ENCODE measurements at places on chromosomes 2 and 18.

DNA sequence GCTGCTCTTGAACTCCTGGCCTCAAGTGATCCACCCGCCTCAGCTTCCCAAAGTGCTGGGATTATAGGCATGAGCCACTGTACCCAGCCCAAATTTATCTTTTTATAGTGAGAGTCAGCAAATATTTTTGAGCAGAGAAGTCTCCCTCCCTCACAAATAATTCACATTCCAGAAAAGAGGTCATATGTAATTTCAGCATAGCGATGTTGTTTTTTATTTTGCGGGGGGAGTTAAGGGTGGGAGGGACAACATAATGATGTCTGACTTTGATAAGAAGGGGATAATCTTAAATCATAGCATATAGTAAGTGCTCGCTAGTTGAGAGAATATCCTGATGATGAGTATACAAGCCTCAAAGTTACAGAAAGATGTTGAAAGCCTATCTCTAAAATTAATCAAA is 1090.2 kb upstream of the ACVR2A start:
- DNase-seq, result no peak
- no peaks in the 10 kb centered on the region for H3K27me3 ChIP-seq
- H3K4me3 ChIP-seq, result no peak overlapping the region
- H3K27ac ChIP-seq, result no peak overlapping the region

- no peaks in the 10 kb centered on the region for H3K36me3 ChIP-seq
- no peaks in the 10 kb centered on the region for H3K4me1 ChIP-seq
- H3K27me3 ChIP-seq, result no peaks in the 10 kb centered on the region
- no peak overlapping the region for H3K4me3 ChIP-seq
- no peak overlapping the region for H3K27ac ChIP-seq
These were observed 186.2 kb downstream of the LRRTM4 start for GRCh38 chr2:77336013-77336412.

- H3K4me1 ChIP-seq, result no peaks in the 10 kb centered on the region
- H3K4me3 ChIP-seq, result no peak overlapping the region
- no peaks in the 10 kb centered on the region for H3K27me3 ChIP-seq
- no peak for DNase-seq
- H3K36me3 ChIP-seq, result no peaks in the 10 kb centered on the region
These were observed 97.3 kb upstream of the SNTG2 start for GRCh38 chr2:853203-853870.

- no peaks in the 10 kb centered on the region for H3K36me3 ChIP-seq
- H3K27me3 ChIP-seq, result no peaks in the 10 kb centered on the region
- no peak for DNase-seq
- no peaks in the 10 kb centered on the region for H3K4me1 ChIP-seq
These were observed 186.9 kb downstream of the LRP1B start for GRCh38 chr2:141943918-141944317.

- no peak overlapping the region for H3K27ac ChIP-seq
- no peak overlapping the region for H3K4me3 ChIP-seq
- H3K4me1 ChIP-seq, result no peaks in the 10 kb centered on the region
- H3K36me3 ChIP-seq, result no peaks in the 10 kb centered on the region
- peak; percentile 67 for DNase-seq
These were observed 6.7 kb downstream of the TNFRSF11A start for GRCh38 chr18:62331581-62332356.

DNA sequence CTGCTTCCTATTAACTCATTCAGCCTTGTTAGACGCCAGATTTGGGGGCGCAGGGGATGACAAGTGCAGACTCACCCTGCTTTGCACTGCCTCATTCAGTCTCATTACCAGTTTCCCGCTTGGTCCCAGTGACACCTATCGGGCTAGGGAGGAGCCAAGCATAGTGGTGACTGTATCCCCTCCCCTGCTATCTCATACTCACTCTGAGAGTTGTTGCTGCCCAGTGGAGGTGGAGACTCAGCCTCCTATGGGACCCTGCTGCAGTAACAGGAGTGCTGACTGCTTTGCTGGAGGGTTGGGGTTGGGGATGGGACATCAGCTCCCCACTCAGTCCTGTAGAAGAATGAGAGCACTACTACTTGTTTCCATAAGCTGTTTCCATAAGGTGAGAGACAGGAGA is 21.3 kb upstream of the PIK3C3 start:
- H3K4me3 ChIP-seq, result no peak overlapping the region
- no peaks in the 10 kb centered on the region for H3K4me1 ChIP-seq
- H3K36me3 ChIP-seq, result no peaks in the 10 kb centered on the region
- H3K27ac ChIP-seq, result no peak overlapping the region

DNA sequence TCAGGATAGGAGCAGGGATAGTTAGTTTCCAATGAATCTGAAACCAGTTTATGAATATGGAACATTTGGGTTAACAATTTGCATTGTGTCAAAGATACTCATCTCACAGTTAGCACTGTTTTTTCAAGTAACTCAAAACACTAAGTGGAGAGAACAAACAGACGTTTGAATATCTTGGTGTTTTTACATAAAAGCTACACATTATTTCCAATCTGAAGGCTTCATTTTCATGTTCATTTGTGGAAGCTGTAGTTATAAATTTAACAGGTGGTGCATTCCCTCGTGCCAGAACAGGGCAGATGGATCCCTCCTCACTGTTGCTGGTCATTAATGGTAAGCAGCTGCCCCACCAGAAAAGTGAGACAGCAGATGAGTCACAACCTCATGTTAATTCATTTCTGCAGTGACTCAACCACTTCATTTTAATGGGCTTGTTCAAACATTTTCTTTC is 286.9 kb downstream of the TMX3 start:
- H3K4me3 ChIP-seq, result no peak overlapping the region
- no peaks in the 10 kb centered on the region for H3K27me3 ChIP-seq
- H3K4me1 ChIP-seq, result no peaks in the 10 kb centered on the region
- no peak overlapping the region for H3K27ac ChIP-seq

- no peak for DNase-seq
- no peak overlapping the region for H3K27ac ChIP-seq
- peaks cover 4% of the 10 kb centered on the region for H3K4me1 ChIP-seq
- no peaks in the 10 kb centered on the region for H3K27me3 ChIP-seq
These were observed 244.1 kb downstream of the NCKAP5 start for GRCh38 chr2:133324150-133324561.

DNA sequence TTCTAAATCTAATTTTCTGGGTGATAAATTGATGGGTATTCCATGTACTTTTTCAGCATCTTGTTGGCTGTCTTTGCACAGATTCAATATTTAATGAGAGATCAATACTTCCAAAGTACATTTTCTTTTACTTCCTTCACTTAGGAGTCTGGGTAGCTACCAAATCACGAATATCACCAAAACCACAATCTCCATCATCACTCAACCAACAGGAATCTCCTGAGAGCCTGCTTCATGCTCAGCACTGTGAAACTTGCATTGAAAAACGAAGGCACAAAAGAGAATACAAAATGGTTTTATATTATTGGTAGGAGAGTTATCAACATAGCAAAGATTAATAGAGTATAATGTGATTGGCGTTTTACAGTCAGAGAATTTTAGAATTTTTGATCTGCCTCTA is 261.5 kb upstream of the DSEL start:
- no peaks in the 10 kb centered on the region for H3K4me1 ChIP-seq
- no peak overlapping the region for H3K27ac ChIP-seq
- H3K4me3 ChIP-seq, result no peak overlapping the region
- DNase-seq, result no peak

DNA sequence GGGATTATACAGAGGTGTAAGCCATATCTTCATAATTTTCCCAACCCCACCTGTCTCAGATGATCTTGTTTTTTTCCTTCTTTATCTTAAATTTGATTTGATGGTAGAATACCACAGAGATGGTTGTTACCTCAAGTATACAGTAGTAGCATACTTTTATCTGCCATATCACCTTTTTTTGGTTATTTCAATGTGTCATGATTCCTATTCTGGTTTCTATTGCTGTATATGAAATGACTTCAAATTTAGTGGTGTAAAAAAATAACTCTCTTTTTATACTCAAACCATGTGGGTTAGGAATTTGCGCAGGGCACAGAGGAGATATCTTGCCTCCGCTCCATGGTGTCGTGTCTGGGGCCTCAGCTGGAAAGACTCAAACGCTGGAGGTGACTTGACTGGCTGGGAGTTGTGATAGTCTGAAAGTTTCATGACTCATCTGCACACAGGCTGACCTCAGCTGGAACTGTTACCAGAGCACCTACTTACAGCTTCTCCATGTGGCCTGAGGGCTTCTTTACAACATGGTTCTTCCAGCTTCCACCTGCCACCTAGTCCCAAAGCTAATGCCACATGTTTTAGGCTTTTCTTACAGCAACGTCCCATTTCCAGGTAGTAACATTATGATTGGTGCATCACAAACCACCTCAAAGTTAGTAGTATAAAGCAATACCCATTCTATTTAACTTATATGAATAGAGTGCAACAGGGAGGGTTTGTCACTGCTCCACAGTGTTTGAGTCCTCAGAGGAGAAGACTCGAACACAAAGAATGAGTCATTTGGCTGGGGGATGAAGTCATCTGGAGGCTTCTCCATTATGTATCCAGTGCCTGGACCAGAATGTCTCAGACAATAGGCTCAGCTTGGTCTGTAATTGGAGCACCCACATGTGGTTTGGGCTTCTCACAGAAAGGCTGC is 82.3 kb upstream of the XPO1 start:
- H3K27me3 ChIP-seq, result no peaks in the 10 kb centered on the region
- H3K36me3 ChIP-seq, result no peaks in the 10 kb centered on the region
- H3K27ac ChIP-seq, result no peak overlapping the region
- no peak for DNase-seq
- no peaks in the 10 kb centered on the region for H3K4me1 ChIP-seq
- no peak overlapping the region for H3K4me3 ChIP-seq

DNA sequence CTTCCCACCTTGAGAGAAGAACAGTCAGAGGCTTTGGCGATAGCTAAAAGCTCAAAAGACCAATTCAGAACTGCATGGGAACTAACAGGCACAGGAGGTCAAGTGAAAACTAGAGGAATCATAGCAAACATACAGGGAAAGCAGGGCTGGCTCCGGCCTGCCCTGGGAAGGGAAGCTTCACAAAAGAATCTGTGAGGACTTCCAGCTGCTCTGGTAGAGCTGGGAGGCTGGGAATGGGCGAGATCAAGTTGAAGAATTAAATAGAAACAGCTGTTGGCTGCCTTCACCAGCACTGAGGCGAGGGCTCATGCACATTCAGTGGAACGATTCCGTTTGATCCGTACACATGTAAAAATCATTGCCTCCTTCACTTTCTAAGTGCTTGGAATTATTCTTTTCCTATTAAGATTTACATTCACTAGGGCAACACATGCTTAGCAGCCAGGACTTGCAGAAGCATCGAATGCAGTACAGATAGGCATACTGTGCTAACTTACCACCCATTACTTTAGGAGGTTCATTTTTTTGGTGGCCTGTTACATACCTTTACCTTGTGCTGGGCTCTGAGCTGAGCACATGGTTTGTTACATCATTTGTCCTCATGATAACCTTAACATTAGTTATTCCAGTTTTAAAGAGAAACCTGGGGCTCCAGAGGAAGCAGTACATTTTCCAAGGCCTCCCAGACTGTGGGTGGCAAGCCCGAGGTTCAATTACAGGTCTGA is 125.4 kb upstream of the RNF152 start:
- no peaks in the 10 kb centered on the region for H3K4me1 ChIP-seq
- DNase-seq, result no peak
- H3K27me3 ChIP-seq, result no peaks in the 10 kb centered on the region
- H3K27ac ChIP-seq, result peak overlapping the region; percentile 45
- no peaks in the 10 kb centered on the region for H3K36me3 ChIP-seq

GRCh38 chr2:197613509-197613987 is 61.8 kb downstream of the RFTN2 start:
- DNase-seq, result no peak
- H3K4me1 ChIP-seq, result no peaks in the 10 kb centered on the region
- no peaks in the 10 kb centered on the region for H3K27me3 ChIP-seq

DNA sequence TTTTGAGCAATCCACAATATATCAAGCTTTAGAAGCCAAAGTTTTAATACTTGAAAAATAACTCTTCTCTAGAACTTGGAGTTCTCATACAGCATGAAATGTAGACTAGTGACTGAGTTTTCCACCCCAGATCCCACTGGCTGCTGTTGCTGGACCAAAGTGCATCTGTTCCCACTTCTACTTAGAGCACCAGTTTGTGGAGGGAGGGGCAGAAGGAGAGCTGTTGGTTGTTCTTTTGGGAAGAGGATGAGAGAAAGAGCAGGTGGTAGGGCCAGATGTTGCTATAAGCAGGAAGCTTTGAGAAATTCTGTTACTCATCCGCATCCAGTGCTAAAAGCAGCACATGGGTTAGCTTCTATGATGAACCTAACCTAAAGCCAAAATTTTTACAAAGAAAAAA is 59.0 kb downstream of the MBD2 start:
- peaks cover 1% of the 10 kb centered on the region for H3K4me1 ChIP-seq
- H3K27me3 ChIP-seq, result no peaks in the 10 kb centered on the region
- no peak overlapping the region for H3K4me3 ChIP-seq
- H3K36me3 ChIP-seq, result peaks cover 5% of the 10 kb centered on the region

DNA sequence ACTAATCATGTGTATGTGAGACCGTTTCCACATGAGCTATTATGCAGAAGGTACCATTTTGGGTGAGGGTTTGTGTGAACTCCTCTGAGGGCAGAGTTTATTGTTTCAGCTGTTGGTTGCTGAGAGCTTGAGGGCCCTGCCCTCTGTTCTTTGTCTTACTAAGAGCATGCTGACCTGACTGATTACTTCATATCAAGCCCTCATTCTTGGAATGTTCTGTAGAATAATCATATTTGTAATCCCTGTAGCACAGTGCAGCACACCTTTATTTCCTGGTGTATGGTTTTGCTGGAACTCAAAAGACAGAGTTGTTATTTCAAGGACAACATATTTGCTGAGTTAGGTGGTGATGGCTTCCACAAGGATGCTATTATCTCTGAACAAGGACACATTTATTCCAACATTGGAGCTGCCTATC is 118.5 kb downstream of the GALNT3 start:
- no peaks in the 10 kb centered on the region for H3K4me1 ChIP-seq
- no peak overlapping the region for H3K4me3 ChIP-seq
- no peak overlapping the region for H3K27ac ChIP-seq
- H3K27me3 ChIP-seq, result no peaks in the 10 kb centered on the region
- H3K36me3 ChIP-seq, result no peaks in the 10 kb centered on the region

GRCh38 chr18:58315739-58316215 is 271.8 kb downstream of the NEDD4L start:
- no peaks in the 10 kb centered on the region for H3K27me3 ChIP-seq
- no peak for DNase-seq
- no peaks in the 10 kb centered on the region for H3K4me1 ChIP-seq

DNA sequence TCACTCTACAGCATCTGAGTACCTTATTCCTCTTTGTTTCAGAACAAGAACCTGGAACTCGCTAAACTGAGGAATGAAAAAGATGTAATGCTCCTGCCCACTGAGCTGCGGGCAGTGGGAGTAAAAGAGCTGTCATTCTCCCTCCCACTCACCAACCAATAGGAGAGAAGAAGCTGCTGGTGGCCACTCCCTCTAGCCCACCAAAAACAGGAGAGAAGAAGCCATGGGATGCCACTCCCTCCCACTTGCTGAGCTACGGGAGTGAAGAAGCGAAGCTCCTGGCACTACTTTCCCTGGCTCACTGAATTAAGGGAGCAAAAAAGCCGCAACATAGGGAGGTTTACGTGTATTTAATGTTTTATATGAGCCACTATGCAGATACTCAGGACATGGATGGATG is 53.7 kb downstream of the RIT2 start:
- H3K4me1 ChIP-seq, result no peaks in the 10 kb centered on the region
- H3K27ac ChIP-seq, result no peak overlapping the region
- H3K36me3 ChIP-seq, result no peaks in the 10 kb centered on the region
- no peaks in the 10 kb centered on the region for H3K27me3 ChIP-seq
